IPS-NIHi11 (cell line): ENCODE measurements at places on chromosomes 12 and 14.

DNA sequence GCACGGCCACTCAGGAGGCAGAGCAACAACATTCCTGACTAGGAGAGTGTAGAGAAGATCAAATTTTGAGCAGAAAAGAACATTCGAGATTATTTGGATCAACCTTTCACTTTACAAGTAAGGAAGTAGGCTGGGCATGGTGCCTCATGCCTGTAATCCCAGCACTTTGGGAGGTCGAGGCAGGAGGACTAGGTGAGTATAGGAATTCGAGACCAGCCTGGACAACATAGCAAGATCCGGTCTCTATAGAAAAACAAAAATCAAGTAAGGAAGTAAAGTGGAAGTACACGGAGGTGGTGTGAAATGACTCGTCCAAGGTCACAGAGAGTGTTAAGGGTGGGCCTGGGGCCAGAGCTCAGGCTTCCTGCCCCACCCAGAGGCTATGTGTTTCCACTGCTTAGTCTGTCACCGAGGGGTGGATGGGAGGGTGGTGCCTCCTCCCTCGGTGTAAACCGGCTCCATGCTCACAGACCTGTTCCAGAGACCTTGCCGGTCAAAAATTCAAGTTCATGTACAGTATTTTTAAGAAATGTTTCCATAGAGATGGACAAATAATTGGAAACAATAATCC lies 51.9 kb downstream of the MAP1LC3B2 start:
- no peak for DNase-seq

DNA sequence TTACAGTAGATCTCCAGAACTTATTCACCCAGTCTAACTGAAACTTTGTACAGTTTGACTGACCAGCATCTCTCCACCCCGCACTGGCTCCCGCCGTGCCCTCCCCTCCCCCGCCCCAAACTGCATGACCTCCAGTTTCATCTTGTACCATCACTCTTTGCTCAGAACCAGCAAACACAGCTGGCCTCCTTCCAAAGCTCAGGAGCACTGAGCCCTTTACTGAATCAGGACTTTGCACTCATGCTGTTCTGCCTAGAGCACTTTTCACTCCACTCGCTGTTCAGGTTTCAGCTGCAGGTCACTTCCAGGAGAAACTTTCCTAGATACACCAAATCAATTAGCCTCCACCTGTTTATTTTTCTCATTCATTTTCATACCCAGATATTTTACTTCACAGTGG lies 455.3 kb upstream of the PDE3A start:
- DNase-seq = no peak

DNA sequence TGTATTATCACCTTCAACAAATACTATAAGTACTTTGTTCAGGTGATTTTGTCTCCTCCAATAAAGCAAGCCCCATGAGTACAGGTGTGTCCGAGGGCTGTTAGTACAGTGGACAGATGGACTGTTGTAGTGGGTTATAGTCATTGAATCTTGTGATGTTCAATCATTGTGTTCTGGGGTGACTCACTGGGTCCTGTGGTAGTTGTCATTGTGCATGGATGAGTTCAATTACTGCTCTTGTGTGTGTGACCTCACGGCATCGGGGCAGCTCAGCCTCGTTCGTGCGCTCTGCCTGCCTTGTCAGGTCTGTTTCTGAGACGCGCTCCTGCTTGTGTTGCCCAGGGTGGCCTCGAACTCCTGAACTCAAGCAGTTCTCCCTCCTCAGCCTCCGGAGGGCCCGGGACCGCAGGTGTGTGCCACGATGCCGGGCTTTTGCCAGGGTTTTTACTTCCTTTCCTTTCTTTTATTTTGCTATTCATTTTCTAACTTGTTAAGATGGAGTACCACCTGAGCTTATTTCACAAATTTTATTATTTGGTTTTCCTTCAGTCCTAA lies 72.2 kb downstream of the DDX51 start:
- DNase-seq = no peak

DNA sequence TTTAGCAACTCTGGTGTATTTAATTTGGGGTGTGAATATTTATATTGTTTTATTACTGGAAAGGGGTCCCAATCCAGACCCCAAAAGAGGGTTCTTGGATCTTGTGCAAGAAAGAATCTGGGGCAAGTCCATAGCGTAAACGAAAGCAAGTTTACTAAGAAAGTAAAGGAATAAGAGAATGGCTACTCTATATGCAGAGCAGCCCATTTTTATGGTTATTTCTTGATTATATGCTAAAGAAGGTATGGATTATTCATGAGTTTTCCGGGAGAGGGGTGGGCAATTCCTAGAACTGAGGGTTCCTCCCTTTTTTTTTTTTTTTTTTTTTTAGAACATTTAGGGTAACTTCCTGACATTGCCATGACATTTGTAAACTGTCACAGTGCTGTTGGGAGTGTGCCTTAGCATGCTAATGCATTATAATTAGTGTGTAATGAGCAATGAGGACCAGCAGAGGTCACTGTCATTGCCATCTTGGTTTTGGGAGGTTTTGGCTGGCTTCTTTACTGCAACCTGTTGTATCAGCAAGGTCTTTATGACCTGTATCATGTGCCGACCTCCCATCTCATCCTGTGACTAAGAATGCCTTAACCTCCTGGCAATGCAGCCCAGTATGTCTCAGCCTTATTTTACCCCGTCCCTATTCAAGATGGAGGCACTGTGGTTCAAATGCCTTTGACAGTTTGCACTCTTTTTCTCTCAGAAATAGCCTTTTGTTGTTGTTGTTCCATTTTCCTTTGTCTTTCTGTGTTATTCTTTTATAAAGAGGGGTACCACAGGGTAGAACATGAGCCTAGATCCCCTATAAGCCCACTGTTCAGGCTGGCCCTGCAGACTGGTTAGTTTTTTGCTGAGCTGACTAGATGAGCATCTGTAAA lies 75.5 kb upstream of the DCD start:
- peak; percentile 21 for DNase-seq

GRCh38 chr12:42076976-42077375 lies 67.7 kb downstream of the GXYLT1 start:
- DNase-seq = no peak

GRCh38 chr12:29317556-29318363 lies 63.2 kb downstream of the ERGIC2 start:
- DNase-seq = peak; percentile 59

DNA sequence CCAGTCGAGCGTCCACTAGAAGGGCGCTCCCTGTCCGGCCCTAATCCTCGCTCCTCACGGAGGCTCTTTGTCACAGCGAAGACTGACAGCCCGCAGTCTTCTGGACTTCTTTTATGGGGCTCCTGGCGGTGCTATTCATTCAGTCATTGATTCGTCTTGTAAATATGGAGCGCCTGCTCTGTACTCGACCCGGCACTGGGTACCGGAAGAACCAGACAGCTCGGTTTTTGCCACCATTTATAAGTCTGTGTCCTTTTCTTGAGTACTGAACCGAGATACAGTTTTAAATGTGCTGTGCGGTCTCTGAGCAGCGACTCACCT lies 570 bp downstream of the DMAC2L start:
- DNase-seq = no peak

DNA sequence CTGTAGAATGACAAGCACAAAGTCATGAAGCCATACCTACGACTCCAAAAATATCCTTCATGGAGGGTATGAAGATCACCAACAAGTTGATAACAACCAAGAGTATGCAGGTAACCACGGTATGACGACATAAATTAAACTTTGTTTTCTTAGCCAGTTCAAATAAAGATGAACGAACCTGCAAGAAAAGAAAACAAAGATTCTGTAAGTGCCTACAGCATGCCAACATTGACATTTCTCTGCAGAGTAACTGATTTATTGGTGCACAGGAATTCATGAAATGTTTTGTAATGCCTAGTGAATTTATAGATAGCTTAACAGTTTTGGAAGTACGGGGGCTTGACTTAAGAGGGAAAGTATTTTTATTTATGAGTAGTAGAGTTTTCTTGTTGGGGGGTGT lies 71.0 kb downstream of the SLC38A1 start:
- no peak for DNase-seq

DNA sequence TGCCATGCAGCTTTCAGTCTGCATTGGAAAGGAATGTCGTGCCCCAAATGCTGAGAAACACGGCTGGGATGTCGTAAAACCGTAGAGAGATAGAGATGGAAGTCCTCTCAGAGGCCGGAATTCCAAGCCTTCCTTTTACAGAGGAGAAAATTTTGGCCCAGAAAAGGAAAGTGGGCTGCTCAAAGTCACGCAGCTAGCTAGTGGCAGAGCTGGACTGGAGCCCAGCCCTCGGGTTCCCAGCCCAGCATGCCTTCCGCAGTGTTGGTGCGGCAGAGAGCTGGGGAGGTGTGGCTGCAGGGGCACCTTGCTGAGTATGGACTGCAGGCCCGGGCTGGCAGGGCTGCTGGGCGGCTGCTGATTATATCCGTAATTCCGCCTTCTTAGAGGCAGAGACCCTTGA lies 50.3 kb downstream of the KCNA1 start:
- peak; percentile 37 for DNase-seq

DNA sequence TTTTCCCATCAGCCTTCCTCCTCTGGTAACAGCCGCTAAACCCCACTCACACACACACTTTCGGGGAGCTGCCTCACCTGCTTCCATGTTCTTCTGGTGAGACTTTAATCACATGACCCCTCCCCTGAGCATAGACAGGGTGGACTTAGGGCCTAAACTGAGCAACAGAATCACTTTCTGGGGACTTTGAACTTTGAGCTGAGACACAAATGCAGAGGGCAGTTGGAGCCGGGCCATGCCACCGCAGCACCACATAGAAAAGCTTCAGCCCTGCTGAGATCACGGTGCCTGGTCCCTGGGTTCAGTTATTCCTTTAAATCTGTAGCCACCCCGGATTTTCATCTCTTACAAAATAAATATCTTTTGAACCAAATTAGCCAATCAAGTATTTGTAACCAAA lies 18.4 kb upstream of the MAP3K9 start:
- no peak for DNase-seq

GRCh38 chr12:120761519-120761934 lies 35.9 kb downstream of the ACADS start:
- DNase-seq = no peak

- no peak for DNase-seq
These were observed 25.3 kb upstream of the TCL1B start for GRCh38 chr14:95660651-95661515.

DNA sequence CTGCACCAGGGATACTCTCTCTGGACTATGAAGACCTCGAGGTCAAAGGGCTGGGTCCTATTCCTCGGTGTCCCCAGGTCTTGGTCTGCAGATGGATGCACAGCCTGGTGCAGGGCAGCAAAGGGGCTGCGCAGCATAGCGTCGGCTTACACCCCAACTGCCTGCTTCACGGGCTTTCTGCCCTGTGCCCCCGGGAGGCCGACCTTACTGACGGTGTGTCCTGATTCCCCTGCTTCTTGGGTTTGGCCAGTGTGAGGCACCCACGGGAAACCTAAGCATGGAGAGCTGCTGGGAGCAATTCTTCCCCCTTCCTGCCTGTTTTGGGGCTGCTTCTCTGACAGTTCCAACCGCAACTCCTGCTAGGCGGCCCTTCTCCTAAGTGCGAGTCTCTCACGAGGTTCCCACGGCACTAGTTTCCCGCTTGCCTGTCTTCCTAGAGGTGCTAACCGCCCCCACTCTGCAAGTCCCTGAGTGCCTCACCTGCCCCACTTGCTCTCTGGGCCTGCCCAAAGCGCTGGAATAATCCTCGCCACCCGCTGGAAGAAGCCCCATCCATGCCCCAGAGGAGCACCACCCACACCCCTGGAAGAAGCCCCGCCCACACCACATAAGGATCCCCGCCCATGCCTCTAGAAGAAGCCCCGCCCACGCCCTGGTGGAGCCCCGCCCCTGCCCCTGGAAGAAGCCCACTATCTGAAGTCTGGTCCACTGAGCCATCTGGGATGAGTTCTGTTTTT lies 54.0 kb downstream of the PRIMA1 start:
- peak; percentile 94 for DNase-seq

GRCh38 chr12:40647651-40648050 lies 44.6 kb upstream of the CNTN1 start:
- DNase-seq = no peak

DNA sequence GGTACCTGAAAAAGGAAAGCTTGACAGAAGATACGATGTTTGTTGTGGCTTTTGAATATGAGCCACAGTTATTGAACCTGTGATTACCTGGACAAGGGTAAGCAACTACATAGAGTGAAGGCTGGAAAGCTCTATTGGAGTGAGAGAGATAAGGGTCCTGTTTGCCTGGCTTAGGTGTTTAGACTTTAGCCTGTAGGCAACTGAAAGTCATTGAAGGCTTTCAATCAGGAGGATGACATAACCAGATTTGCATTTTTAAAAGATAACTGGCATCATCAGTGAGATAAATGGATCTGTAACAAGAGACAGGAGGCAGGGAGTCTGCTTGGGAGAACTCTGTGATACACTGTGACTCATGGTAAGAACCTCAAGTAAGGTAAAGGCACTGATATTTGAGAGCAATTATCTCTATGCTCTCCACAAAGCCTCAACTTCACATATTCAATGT lies 128.9 kb upstream of the SOX5 start:
- no peak for DNase-seq

DNA sequence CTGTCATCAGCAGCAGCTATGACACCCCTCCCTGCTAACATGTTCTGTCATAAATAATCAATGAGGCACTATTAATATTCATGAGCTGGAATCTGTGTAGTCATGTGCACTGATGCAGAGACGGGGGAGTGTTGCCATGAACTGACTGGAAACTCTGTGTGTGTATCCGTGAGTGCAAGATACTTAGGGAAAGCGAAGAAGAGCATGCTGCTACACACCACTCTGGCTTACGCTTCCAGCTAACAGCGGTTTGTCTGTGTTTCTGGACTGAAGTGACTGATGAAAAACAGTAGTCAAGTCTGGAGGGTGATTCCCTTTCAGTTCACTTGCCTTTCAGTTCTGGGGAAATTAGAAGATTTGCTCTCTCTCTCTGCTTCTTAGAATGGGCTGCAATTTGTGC lies 249.4 kb downstream of the PDZRN4 start:
- no peak for DNase-seq

- no peak for DNase-seq
These were observed 130.4 kb downstream of the PAWR start for GRCh38 chr12:79560225-79560889.

GRCh38 chr14:39303115-39303514 lies 69.4 kb downstream of the MIA2 start:
- DNase-seq = no peak

- no peak for DNase-seq
These were observed 126.1 kb upstream of the MED13L start for GRCh38 chr12:116403546-116403945.

DNA sequence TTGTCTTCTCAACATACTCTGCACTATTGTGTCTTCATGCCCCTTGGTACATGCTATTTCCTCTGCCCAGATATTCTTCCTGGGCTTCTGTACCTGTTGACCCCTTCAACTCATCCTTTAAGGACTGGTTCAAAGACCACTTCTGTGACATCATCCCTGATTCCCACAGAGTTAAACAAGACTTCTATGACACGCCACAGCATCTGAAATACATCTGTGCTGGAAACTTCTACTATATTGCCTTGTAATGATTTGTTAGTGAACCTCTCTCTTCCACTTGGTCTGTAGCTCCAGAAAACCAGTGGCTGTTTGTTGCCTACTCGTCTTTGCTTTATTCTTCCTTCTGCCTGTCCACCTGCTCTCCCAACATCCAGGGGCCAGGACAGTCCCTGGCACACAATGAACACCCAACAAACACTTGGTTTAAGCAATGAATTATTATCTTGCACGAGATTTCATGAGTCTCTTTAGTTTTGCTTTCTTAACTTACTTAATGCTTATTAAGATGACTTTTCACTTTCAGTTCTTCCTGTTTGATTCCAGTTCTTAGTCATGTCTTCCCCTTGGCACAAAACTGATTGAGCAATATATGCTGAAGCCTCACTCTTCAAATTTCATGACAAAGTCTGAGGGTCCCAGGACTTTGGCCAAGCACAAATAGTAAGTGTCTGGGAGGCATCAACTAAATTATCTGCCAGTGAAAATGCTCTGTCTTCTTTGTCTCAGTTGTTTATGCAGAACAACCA lies 485.9 kb downstream of the APAF1 start:
- no peak for DNase-seq
